ENCODE measurements at places on chromosomes 2 and 18. TPM values are rescaled to one million over a fixed set of nuclear protein-coding genes. Genes with fewer than 3 reads are reported as not detected.

B3GNT2 gene
- total RNA-seq: 27.9 TPM

ANTXR1 gene
- 313 TPM for total RNA-seq

GRCh38 chr2:225468131-225468530, 68.6 kb downstream of the NYAP2 start:
- H3K4me3 ChIP-seq: no peak overlapping the region
- H3K36me3 ChIP-seq: no peaks in the 10 kb centered on the region
- H3K27me3 ChIP-seq: no peaks in the 10 kb centered on the region
- no peak overlapping the region for H3K27ac ChIP-seq

DNA sequence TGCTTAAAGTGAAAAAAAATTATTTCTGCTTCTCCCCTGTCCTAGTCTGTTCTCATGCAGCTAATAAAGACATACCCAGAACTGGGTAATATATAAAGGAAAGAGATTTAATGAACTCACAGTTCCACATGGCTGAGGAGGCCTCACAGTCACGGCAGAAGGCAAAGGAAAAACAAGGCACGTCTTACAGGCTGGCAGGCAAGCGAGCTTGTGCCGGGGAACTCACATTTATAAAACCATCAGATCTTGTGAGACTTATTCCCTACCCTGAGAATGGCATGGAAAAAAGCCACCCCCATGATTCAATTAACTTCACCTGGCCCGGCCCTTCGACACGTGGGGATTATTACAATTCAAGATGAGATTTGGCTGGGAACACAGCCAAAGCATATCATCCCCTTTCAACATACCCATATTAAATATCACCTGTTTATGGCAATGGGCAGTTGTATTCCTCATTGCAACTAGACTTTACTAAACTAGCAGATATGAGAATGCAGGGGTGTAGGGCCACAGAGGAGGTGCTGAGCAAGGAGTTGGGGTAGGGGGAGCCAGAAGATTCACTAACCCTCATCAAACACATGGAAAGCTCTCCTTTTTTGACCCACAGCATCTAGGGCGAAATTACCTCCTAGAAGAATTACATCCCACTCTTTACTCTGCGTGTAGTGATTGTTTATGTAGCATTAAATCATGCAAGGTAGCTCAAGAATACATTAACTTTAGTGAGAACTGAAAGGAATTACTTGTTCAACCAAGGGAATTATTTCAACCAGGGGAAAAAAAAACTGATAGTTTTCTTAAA, 183.3 kb upstream of the DOK6 start:
- no peak overlapping the region for H3K4me3 ChIP-seq
- H3K27me3 ChIP-seq: no peaks in the 10 kb centered on the region
- H3K36me3 ChIP-seq: no peaks in the 10 kb centered on the region
- no peaks in the 10 kb centered on the region for H3K4me1 ChIP-seq

DNA sequence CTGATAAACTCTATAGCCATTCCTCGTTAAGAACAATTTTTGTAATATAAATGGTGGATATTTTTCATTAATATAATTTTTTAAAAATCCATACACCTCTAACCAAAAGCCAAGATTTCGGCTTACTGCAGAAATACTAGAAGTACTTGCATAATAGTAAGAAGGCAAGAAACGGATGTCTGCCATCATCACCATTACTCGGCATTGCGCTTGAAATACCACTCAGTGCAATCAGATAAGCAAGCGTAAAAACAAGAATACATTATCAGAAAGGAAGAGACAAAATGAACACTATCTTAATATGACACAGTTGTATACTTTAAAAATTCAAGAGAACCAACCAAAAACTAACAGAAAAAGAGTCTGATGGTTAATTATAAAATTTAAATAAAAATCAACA, 15.2 kb upstream of the BOLA3 start:
- no peak overlapping the region for H3K27ac ChIP-seq
- H3K4me1 ChIP-seq: no peaks in the 10 kb centered on the region
- no peak overlapping the region for H3K4me3 ChIP-seq
- DNase-seq: no peak

Data from thoracic aorta (tissue), 2 donors.